Activated CD4-positive, alpha-beta T cell treated with anti-CD3 and anti-CD28 coated beads, Interleukin-10, Interleukin-2, amounts not matched to agents 100 ng/mL and 50 ng/mL, durations not matched to agents 16 hours and 8 hours (primary cell): ENCODE measurements at places on chromosomes 4 and X.

- no peak for DNase-seq
These were observed 21.2 kb downstream of the AFF1 start for GRCh38 chr4:86955888-86956451.

DNA sequence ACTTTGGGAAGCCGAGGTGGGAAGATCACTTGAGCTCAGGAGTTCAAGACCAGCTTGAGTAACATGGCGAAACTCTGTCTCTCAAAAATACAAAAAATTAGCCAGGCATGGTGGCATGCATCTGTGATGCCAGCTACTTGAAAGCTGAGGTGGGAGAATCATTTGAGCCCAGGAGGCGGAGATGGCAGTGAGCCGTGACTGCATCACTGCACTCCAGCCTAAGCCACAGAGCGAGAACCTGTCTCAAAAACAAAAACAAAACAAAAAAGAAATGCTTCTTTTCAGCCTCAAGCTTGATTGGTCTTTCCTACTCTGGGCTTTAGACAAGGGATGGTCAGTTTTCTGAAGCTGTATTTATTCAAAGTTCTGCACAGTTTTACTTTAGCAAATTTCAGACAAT lies 15.8 kb upstream of the DHRSX start:
- DNase-seq, result no peak

- peak; percentile 67 for DNase-seq
These were observed 343.5 kb downstream of the RAPGEF2 start for GRCh38 chr4:159446266-159446976.

DNA sequence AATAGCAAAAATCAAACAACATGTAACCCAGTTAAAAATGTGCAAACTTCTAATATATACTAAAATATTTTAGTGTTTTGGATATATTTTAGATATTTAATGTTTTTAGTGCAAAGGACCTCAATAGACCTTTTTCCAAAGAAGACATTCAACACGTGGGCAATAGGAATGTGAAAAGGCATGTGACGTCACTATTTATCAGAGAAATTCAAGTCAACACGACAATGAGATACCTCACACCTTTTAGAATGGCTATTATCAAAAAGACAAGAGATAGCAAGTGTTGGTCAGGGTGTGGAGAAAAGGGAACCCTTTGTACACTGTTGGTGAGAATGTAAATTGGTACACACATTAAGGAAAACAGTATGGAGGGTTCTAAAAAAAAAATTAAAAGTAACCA lies 115.6 kb upstream of the FAM47B start:
- no peak for DNase-seq

DNA sequence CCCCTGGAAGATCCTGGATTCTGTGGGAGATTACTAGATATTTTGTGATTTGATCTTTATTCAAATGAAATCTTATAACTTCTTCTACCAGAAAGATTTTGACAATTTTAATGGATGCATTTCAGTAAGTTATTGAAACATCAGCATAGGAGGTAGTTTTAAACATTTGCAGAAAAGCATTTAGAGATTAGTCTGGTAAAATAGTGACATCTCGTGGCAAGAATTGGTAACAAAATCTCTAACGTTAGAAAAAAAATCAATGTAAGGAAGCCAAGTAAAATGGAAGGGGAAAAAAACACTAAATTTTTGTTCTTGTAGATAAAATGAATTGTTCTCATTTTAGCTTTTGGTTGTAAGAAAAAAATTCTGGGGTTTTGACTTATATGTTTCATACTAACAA lies 73.3 kb downstream of the TASL start:
- peak; percentile 20 for DNase-seq

DNA sequence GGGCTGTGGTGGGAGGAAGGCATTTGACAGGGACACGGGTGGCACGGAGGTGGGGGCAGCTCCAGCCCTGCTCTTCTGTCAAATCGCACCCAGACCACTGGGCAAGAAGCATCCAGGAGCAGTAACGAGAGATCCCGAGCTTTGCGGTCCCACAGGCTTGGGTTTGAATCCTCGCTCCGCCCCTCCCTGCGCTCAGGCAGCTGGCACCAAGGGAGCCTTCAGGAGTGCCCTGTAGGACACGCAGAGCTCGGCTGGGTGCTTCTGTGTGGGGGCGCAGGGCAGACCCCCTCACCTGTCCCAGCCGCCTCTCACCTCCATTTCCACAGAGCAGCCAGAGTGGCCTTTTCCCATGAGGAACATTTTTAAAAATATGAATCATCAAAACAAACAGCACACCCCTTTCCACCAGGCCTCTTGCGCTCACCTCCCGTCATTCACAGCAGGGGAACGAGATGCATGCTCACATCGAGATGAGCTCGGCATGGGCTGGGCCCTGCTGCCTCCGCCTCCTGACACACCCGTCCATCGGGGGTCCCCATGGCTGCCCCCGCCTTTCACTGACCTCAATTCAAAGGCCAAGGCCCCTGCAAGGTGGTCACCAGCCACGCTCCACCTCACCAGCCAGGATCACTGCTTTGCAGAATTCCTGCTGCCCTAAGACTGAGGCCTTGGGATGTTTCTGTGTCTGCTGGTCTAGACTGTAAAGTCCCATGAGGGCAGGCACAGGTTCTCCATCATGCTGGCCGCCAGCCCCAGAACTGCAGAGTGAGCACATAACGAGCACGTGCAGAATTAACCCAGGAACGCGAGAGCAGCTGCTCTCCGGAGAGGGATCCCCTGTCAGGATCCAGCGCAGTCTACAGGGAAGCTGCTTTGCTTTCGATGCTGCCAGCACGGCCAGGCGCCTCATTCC lies 52.7 kb downstream of the ACOX3 start:
- no peak for DNase-seq

DNA sequence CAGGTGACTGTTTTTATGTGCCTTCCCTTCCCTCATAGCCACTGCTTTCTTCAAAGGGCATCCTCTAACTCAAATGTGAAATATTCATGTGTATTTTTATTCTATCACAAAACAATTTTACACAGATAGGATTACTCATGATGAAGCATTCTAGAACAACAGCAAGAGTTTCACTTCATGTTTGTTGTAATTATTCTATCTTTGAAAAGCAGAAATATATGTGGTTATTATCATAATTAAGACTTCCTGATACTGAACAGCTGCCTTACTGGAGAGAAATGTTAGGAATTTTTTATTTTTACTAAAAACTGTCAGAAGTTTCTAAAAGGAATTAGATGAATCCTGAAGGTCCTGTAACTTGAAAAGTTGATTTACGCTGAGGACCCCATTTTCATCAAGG lies 229.1 kb downstream of the PALLD start:
- no peak for DNase-seq

GRCh38 chr4:183670251-183670650 lies 11.2 kb downstream of the TRAPPC11 start:
- DNase-seq, result no peak

DNA sequence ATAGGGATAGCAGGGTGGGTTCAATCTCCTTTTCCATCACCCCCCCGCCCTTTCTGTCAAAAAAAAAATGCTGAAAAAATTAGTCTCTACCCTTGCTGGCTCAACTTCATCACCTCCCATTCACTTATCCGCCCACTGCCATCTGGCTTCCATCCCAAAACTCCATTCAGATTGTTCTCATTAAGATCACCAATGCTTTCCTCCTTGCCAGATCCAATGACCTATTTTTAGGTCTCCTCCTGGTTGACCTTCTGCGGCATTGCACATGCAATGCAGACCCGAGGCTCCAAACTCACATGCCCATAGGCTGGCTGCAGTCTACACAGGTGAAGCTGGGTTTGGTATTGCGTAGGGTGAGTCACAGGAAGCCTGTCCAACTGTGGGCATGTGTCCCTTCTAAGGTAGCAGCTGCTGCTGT lies 21.1 kb upstream of the STIM2 start:
- DNase-seq, result no peak

DNA sequence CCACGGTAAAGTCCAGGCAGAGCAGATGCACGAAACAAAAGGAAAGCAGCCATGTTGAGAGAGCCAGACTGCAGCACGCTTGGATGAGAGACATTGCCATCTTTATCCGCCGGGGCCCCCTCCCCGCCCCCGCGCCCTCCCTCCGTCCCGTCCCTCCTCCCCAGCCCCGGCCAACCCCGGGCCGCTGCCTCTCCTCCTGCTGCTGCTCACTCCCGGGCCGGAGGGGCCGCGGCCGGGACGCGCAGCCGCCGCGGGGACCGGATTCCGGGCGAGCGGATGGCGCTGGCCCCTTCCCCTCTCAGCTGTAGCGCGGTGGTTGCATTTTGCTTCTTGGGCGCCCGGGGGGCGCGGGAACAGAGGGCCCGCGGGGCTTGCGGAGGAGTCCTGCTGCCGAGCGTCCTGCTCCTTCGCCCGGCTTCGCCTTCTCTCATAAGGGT lies 542 bp downstream of the RNF150 start:
- no peak for DNase-seq

- DNase-seq, result no peak
These were observed 101.7 kb downstream of the NAA11 start for GRCh38 chr4:79223993-79224776.

- no peak for DNase-seq
These were observed 73.4 kb downstream of the RELL1 start for GRCh38 chr4:37612811-37613210.

DNA sequence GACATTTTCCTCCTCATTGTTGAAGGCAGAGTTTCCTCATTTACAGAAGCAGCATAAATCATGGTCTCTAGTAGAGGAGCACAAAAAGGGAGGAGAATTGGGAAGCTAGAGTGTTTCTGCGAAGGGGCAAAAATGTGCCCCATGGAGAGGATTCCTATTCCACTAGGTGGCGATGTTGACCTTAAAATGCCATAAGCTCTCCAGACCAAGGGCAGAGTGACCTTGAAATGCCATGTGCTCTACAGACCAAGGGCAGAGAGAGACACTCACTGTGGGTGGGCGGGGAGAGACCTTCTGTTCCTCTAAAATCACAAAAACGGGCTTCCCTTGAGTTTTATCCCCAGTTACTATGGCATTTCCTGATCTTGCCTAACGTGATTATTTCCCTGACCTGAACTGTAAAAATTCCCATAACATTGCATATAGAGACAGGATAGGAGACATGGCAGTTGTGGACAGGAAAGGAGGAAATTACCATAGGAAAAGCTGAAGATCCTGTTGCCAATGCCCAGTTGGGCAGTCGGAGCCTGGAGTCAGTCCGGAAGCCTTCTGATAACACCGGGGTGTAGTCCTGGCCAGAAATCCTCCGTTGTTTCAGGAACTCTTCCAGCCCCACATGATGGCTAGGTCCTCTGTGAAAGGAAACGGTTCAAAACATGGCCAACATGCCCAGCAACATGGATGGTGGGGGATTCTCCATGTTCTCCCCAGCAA lies 567.7 kb downstream of the MAGEB5 start:
- DNase-seq, result peak; percentile 67

DNA sequence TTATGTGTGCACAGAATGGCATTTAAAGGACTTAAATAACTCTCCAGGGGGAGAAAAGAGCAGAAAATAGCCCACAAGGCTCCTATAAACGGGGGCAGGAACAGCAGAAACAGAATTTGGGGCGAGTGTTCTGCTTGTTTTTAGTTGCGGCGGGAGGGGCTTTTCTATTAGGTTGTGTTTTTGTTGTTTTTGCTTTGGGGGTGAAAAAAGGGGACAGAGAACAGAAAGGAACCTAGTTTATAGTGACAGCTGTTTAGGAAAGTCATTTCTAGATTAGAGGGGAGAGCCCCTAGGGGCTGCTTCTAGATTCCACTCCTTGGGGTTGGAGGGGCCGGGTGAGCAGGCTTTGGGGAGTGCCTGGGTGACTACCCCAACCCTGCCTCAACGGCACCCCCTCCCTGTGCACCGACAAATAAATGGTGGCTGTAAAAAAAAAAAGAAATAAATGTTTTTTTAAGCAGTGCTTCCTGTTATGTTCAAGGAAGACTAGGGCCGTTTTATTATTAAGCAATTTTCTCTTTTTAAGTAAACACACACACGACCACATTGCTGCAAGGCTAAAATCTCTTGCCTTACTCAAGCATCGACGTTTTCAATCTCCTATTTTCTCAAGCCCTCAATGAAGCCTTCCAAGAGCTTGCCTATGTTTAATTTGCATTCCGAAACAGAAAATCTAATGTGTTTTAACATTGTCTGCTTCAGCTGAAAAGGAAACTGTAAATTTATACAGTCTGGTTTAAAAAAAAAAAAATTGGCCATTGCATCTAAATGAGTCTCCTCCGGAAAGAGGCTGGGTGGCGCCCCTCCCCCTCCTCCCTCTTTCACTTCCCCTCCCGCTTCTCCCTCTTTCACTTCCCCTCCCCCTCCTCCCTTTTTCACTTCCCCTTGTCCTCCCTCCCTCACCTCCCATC lies 123.3 kb upstream of the TBL1X start:
- DNase-seq, result peak; percentile 81

DNA sequence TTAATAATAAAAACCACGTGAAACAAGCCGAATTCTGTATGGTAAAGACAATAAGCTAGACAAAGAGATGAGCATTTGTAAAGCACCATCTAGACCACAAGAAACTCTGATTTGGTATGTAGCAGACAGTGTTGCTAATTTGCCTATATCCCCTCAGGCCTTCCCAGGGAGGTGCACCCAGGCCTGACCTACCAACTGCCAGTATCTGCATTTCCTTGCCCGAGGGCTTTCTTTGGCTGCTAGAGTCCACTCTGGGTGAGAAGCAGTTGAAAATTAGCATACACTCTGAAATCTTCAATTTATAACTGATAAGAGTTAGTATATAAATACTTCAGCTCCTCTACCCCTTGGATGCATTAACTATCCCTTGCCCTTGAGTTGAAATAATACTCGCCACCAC lies 37.4 kb upstream of the IL1RAPL1 start:
- no peak for DNase-seq

- DNase-seq, result no peak
These were observed 248.9 kb downstream of the SLC7A11 start for GRCh38 chr4:137993232-137993631.

DNA sequence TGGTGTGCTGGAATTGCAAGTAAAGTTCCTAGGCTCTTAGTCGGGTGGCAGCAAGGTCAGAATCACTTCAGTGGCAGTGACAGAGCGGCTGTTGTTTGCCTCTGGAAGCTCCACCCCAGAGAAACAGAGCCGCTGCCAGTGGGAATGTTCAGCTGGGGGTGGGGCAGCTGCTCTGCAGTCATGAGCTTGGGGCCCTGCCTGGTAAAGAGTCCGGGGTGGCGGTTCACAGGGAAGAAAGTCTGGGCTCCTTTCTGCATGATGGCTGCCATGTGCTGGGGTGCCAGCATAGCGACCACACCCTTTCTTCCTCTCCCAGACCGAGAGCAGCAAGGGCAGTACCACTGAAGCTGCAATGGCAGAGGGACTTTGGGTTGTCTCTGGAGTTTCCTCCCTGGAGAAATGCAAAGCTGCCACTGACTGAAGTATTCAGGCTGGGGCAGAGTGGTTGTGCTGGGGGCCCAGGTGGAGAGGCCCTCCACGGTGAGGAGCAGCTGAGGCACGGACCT lies 108.8 kb upstream of the CENPE start:
- DNase-seq, result no peak

GRCh38 chr4:113601636-113602035 lies 159.9 kb downstream of the CAMK2D start:
- no peak for DNase-seq
